ENCODE measurements at places on chromosomes 2 and 18. TPM values are rescaled to one million over a fixed set of nuclear protein-coding genes. Genes with fewer than 3 reads are reported as not detected.

- DNase-seq = peak; percentile 91
Measured at GRCh38 chr2:111160758-111161157, 40.0 kb downstream of the BCL2L11 start.

The KCNG3 gene
- not detected for total RNA-seq

The CREG2 gene
- total RNA-seq = 0.25 TPM

The SALL3 gene
- not detected for total RNA-seq

The EN1 gene
- total RNA-seq = 0.63 TPM

DNA sequence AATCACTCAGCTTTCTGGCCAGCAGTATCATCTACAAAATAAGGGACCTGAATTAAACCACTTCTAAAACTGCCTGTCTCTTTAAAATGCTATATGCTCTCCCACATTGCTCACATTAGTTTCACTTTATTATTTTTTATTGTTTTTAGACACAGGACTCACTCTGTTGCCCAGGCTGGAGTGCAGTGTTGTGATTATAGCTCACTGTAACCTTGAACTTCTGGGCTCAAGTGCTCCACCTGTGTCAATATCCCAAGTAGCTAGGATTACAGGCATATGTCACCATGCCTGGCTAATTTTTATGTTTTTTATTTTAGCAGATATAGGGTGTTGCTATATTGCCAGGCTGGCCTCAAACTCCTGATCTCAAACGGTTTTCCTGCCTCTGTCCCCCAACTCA, 591.3 kb upstream of the ZNF804A start:
- DNase-seq = no peak

DNA sequence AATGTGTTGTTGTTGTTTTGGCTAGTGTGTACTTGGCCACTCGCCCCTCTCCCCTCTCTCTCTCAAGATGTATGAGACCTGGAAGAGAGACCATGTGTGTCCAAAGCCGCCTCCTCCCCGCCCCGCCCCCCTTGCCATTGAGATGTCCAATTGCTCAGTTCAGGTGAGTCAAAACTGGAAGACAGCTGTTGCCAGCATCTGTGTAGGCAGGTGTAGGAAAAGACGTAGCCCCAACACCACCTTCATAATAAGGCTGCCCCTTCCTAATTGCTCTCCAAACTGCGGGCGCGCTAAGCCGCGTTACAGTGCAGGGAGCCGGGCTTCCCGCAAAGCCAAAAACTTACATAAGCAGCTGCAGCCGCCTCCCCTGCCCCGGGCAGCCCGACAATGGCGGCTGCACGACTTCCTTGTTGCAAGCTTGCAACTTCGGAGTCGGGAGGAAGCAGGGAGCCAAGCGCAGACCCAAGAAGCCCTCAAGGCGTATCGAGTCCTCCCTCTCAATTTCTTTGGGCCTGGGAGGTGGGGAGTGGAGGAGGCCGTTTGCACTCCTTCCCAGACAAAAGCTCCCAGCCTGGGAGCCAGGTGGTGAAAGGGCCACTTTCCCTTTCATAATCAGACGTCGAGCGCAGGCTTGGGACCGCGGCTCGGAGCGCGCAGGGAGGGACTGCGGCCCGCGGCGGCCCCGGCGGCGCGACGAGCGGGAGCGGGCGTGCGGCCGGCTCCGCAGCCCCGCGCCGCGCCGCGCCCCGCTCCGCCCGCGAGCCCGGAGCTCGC, 882 bp downstream of the ZBTB14 start:
- peak; percentile 56 for DNase-seq

All from fibroblast of the aortic adventitia (primary cell).